ENCODE measurements at places on chromosomes 1 and 21.
A peak's percentile ranks its signal among the peaks of the same experiment; 100 is the strongest.

DNA sequence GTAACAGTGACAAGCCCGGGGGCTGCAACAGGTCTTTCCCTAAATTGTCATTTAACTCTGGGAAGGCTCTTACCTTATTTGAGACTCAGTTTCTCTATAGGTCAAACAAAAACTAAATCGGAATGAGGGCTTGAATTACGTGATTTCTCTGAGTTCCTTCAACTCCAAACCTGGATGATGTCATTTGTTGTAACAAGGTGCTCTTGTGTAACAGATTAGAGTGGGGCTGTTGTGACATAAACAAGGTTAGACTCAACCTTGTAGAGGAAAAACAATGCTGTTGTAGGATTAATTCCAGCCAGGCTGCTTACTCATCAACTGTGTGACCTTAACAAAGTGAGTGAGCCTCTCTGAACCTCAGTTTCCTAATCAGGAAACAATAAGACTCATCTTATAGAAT is 74.4 kb downstream of the SUSD4 start:
- H3K27ac ChIP-seq = no peak overlapping the region
- no peaks in the 10 kb centered on the region for H3K36me3 ChIP-seq
- no peaks in the 10 kb centered on the region for H3K27me3 ChIP-seq
- H3K4me3 ChIP-seq = no peak overlapping the region

DNA sequence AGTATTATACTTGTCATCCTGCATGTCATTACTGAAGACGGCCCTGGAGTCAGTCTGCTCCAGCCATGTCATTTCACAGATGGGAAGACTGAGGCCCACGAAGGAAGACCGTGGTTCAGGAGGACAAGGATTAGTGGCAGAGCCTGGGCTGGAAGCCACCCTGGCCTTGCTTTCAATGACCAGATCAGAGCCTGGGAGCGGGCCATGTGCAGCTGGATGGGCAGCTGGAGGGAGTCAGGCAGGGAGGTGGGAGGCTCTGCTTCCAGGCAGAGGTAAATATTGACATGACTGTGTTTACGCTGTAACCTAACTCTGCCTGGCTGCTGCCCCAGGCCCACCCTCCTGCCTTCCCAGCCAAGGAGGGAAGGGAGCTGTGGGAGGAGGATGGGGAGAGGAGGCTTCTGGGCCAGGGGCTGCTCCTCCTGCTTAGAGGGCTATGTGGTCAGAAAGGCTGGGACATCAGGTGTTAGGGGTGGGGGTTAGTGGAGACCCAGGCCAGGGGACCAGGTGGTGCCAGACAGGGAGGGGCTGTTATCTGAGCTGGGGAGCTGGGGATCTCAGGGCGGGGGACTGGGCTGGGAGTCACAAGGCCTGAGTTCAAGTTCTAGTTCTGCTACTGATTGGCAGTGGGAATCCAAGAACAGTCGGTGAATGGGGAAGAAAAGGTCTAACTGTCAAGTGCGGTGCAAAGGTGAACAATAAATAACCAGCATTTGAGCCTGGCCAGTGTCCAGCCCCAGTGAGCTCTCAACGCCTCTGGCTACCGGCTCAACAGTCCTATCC is 48.5 kb upstream of the ECE1 start:
- H3K4me3 ChIP-seq = no peak overlapping the region
- H3K27me3 ChIP-seq = no peaks in the 10 kb centered on the region
- no peaks in the 10 kb centered on the region for H3K36me3 ChIP-seq
- H3K4me1 ChIP-seq = peaks cover 83% of the 10 kb centered on the region
- peak overlapping the region; percentile 75 for H3K27ac ChIP-seq
- DNase-seq = peak; percentile 80

GRCh38 chr1:248622570-248623001 is 12.3 kb downstream of the OR2T11 start:
- H3K27ac ChIP-seq = no peak overlapping the region
- H3K4me1 ChIP-seq = no peaks in the 10 kb centered on the region
- peak; percentile 13 for DNase-seq
- no peak overlapping the region for H3K4me3 ChIP-seq
- H3K36me3 ChIP-seq = no peaks in the 10 kb centered on the region

- H3K27me3 ChIP-seq = no peaks in the 10 kb centered on the region
- H3K27ac ChIP-seq = no peak overlapping the region
- H3K4me3 ChIP-seq = no peak overlapping the region
- no peak for DNase-seq
- peaks cover 28% of the 10 kb centered on the region for H3K4me1 ChIP-seq
- H3K36me3 ChIP-seq = no peaks in the 10 kb centered on the region
These were observed 2.4 kb downstream of the DTL start for GRCh38 chr1:212037900-212038299.

- H3K4me1 ChIP-seq = no peaks in the 10 kb centered on the region
- no peak for DNase-seq
- H3K27me3 ChIP-seq = no peaks in the 10 kb centered on the region
- no peak overlapping the region for H3K4me3 ChIP-seq
These were observed 574.2 kb downstream of the NUF2 start for GRCh38 chr1:163896001-163896400.

DNA sequence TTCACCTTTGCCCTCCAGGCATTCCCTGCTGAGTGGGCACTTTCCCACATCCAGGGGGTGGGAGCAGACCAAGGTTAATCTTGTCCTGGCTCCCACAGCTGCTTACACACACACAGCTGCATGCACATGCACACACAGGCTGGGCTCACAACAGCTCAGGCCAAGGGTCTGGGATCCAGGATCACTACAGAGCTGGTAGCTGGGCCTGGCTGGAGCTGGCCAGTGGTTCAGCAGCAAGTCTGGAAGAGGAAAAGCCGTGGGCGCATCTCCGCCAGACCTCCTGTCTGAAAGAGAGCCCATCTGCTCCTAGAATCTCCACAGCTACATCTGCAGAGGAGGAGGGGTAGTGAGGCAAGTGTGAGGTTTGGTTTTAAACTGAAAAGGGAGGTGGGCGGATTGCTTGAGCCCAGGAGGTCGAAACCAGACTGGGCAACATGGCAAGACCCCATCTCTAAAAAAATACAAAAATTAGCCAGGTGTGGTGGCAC is 3.8 kb downstream of the CDK18 start:
- H3K36me3 ChIP-seq = no peaks in the 10 kb centered on the region
- H3K4me3 ChIP-seq = no peak overlapping the region
- H3K27ac ChIP-seq = no peak overlapping the region
- peaks cover 25% of the 10 kb centered on the region for H3K27me3 ChIP-seq
- no peaks in the 10 kb centered on the region for H3K4me1 ChIP-seq

DNA sequence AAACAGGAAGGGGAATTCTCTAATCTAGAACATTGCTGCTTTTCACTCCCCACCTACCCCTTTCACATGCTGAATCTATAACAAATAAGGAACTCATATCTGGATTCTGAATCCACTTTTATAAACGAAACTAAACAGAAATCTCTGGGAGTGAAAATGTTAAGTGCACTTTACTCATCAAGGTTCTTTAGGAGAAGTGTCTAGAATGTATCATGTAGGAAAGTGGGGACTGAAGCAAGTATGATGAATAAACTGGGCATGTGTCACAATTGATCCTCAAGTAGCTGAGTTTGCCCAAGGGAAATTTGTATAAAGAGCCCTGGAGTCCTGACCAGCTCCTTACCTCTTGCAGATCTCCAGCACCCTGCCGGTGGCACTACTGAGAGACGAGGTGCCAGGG is 19.8 kb downstream of the AVPR1B start:
- no peak overlapping the region for H3K4me3 ChIP-seq
- H3K27me3 ChIP-seq = peaks cover 28% of the 10 kb centered on the region
- no peak for DNase-seq
- no peaks in the 10 kb centered on the region for H3K4me1 ChIP-seq
- H3K27ac ChIP-seq = no peak overlapping the region

GRCh38 chr1:116878804-116879477 is 30.8 kb upstream of the PTGFRN start:
- no peaks in the 10 kb centered on the region for H3K36me3 ChIP-seq

GRCh38 chr1:23905461-23906025 is 7.6 kb downstream of the CNR2 start:
- DNase-seq = no peak
- H3K27me3 ChIP-seq = peaks cover 41% of the 10 kb centered on the region
- no peaks in the 10 kb centered on the region for H3K4me1 ChIP-seq
- no peak overlapping the region for H3K4me3 ChIP-seq
- no peaks in the 10 kb centered on the region for H3K36me3 ChIP-seq

- H3K27me3 ChIP-seq = no peaks in the 10 kb centered on the region
- H3K4me3 ChIP-seq = no peak overlapping the region
- no peak overlapping the region for H3K27ac ChIP-seq
- no peak for DNase-seq
- H3K4me1 ChIP-seq = no peaks in the 10 kb centered on the region
These were observed 58.9 kb upstream of the GNG4 start for GRCh38 chr1:235708390-235708962.

DNA sequence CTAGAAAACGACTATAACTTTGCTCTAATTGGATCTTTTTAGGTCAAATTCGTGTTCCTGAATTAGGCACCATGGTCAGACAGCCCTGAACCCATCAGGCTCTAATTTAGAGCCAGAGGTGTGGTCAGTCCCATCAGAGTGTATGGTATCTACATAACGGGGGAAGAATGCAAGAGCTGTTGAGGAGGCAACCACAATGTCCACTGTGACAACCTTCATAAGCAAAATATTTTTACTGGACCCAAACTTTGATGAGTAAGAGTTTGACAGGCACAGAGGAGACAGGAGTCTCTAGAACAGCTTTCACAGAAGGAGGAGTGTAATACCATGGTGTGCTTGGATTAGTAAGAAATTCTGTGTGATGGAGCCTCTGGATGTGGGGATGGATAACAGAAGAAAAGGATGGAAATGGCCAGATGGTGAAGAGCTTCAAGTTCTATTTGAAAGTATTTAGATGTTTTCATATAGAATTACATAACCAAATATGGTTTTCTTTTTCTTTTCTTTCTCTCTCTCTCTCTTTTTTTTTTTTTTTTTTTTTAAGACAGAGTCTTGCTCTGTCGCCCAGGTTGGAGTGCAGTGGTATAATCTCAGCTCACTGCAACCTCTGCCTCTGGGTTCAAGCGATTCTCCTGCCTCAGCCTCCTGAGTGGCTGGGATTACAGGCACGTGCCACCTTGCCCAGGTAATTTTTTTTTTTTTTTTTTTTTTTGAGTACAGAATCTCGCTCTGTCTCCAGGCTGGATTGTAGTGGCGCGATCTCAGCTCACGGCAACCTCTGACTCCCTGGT is 24.9 kb downstream of the UBE2U start:
- H3K27me3 ChIP-seq = no peaks in the 10 kb centered on the region
- no peaks in the 10 kb centered on the region for H3K4me1 ChIP-seq

DNA sequence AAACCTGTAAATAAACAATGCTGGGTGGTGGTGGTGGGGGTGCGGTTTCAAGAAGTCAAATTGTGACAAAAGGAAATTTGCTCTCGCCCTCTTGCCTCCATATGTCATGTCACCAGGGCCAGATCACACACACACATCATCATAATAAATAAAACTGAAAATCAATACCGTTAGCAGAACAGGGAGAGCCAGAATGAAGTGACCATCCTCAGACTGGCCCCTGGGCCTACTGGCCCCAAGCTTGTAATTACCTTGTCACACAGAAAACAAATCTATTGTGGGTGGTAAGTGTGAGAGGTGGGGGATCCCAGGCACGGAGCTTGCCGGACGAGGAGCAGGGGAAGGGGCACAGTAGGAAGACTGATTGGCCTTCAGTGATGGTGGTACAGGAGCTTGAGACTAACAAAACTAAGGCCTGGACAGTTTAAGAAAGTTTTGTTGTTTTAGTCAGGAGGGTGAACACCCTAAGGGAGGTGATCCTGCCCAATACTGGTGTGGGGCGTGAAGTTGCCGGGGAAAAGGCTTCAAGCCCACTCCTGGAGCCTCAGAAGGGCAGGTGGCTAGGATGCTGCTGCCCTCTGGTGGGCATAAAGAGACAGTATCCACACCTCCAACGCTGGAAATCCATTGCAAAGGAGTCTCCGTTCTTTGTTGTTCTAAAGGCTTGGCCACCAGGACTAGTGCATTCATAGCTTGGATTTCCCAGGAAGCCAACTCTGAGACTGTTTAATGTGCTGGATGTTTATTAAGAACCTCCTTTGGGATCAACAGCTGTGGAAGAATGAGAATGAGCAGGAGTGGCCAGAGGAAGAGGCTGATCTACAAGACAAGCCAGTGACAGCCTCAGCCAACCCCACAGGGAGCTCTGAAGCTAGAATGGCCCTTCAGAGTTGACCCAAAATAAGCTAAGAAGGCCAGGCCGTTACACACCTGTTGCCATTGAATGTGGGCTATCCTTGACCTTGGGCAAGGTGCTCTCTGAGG is 8.1 kb upstream of the C1orf216 start:
- no peaks in the 10 kb centered on the region for H3K4me1 ChIP-seq
- DNase-seq = peak; percentile 66
- no peak overlapping the region for H3K27ac ChIP-seq
- no peaks in the 10 kb centered on the region for H3K27me3 ChIP-seq
- no peaks in the 10 kb centered on the region for H3K36me3 ChIP-seq

DNA sequence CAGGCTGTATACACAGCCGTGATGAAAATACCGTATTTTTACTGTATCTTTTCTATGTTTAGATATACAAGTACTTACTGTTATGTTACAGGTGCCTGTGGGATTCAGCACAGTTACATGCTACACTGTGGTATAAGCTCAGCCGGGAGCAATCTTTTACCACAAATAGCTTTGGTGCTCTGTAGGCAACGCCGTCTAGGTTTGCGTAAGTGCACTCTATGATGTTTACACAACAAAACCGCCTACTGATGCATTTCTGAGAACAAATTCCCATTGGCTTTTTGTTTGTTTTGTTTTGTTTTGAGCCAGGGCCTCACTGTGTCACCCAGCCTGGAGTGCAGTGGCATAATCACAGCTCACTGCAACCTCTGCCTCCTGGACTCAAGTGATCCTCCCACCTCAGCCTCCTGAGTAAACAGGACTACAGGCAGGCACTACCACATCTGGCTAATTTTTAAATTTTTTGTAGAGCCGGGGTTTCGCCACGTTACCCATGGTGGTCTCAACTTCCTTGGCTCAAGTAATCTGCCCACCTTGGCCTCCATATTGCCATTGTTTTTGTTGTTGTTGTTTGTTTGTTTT is 81.0 kb downstream of the SCCPDH start:
- no peak for DNase-seq
- no peaks in the 10 kb centered on the region for H3K36me3 ChIP-seq
- peaks cover 2% of the 10 kb centered on the region for H3K27me3 ChIP-seq
- no peak overlapping the region for H3K4me3 ChIP-seq

- H3K4me1 ChIP-seq = peaks cover 9% of the 10 kb centered on the region
- H3K27me3 ChIP-seq = peaks cover 5% of the 10 kb centered on the region
- no peak overlapping the region for H3K27ac ChIP-seq
- no peaks in the 10 kb centered on the region for H3K36me3 ChIP-seq
These were observed 80.9 kb downstream of the COLGALT2 start for GRCh38 chr1:183956559-183957188.

DNA sequence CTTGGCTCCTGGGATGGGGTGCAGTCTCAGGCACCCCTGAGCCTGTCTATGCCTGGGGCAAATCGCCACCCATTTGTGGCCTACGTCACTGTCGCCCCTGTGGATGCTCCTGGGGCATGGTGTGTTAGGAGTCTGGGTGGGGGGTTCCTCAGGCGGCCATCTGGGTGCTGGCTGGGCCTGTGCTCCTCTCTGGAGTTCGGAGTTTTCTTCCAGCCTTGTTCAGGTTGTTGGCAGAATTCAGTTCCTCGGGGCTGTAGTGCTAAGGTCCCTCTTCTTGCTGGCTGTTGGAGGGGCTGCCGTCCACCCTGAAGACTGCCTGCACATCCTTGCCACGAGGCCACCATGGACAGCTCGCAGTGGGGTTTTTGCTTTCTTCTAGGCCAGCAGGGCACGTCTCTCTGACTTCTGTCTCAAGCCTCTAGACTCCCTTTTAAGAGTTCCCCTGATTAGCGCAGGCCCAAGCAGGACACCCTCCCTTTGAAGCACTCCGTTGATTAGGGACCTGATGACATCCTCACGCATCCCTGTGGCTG is 86.7 kb upstream of the C1orf174 start:
- no peak for DNase-seq
- no peaks in the 10 kb centered on the region for H3K4me1 ChIP-seq
- H3K27me3 ChIP-seq = no peaks in the 10 kb centered on the region

Data from endothelial cell of umbilical vein (primary cell).